Activated CD8-positive, alpha-beta memory T cell treated with anti-CD3 and anti-CD28 coated beads, Interleukin-2, amount 10 ng/mL, durations not matched to agents 7 days and 5 days (primary cell): ENCODE measurements at places on chromosomes 3 and 15. TPM values are rescaled to one million over a fixed set of nuclear protein-coding genes. Genes with fewer than 3 reads are reported as not detected.

DNA sequence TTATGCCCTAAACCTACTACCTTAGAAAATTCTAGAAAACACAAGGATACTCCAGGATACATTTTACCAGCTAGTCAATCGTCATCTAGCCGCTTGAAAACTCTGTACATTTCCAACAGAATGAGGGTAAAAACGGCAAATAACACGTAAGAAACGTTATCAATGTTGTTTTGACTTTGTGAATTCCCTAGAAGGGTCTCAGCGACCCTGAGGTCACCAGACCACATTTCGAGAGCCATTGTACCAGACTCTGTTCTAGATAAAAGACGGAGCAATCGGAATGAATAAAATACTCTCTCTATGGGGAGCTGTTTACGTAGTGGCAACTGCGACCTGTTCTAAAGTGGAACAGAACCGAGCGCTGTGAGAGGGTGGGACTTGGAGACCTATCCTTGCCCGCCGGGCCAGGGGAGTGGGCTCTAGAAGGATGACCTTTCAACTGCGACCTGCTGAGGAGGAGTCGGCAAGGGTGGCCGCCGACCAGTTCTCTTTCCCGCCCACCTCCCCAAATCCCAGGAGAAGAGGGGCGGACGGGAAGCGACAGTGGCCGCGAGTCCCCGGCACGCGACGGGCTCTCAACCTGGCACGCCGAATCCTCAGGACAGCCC, 778 bp upstream of the AP4E1 start:
- peak overlapping the region; percentile 91 for H3K4me3 ChIP-seq
- H3K36me3 ChIP-seq, result peaks cover 14% of the 10 kb centered on the region
- H3K27ac ChIP-seq, result peak overlapping the region; percentile 99
- DNase-seq, result peak; percentile 74
- H3K27me3 ChIP-seq, result no peaks in the 10 kb centered on the region

DNA sequence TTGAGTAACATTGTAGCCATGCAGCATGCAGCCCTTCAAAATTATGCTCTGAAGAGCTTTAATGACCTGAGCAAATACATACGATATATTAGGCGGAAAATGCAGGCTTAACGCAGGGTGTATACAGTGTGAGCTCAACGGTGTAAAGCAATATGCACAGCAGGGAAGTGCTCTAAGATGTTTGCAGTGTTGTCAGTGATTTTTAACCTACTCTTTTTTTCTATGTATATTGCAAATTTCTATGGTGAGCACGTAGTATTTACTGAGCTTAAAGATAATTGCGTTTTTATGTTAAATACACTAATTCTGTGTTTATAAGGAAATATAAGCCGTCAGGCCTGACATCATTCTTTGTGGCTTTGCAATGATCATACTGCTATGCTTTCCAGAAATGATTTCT, 42.1 kb downstream of the DGKG start:
- no peak overlapping the region for H3K4me3 ChIP-seq
- DNase-seq, result no peak
- H3K36me3 ChIP-seq, result no peaks in the 10 kb centered on the region
- peaks cover 12% of the 10 kb centered on the region for H3K27me3 ChIP-seq

- H3K4me3 ChIP-seq, result peak overlapping the region; percentile 21
- H3K4me1 ChIP-seq, result peaks cover 72% of the 10 kb centered on the region
- peak overlapping the region; percentile 98 for H3K27ac ChIP-seq
- DNase-seq, result no peak
- no peaks in the 10 kb centered on the region for H3K27me3 ChIP-seq
- peaks cover 39% of the 10 kb centered on the region for H3K36me3 ChIP-seq
These were observed 106.0 kb downstream of the KLHL25 start for GRCh38 chr15:85688711-85689110.

- no peaks in the 10 kb centered on the region for H3K27me3 ChIP-seq
- peak overlapping the region; percentile 26 for H3K27ac ChIP-seq
- peak; percentile 51 for DNase-seq
- H3K4me3 ChIP-seq, result no peak overlapping the region
- H3K36me3 ChIP-seq, result peaks cover 75% of the 10 kb centered on the region
These were observed 4.1 kb downstream of the ZNF717 start for GRCh38 chr3:75781079-75781745.

DNA sequence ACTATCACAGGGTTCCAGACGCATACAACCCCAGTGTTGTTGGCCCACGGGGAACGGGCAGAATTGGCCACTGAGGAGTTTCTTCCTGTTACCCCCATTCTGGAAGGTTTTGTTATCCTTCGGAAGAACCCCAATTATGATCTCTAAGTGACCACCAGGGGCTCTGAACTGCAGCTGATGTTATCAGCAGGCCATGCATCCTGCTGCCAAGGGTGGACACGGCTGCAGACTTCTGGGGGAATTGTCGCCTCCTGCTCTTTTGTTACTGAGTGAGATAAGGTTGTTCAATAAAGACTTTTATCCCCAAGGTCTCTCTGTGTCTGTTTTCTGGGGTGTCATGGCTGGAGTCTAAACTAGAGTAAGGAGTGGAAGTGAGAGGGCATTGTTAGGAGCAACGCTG, 5.7 kb upstream of the EIF4G1 start:
- H3K4me1 ChIP-seq, result no peaks in the 10 kb centered on the region
- no peak overlapping the region for H3K4me3 ChIP-seq
- no peak overlapping the region for H3K27ac ChIP-seq
- H3K36me3 ChIP-seq, result peaks cover 46% of the 10 kb centered on the region

DNA sequence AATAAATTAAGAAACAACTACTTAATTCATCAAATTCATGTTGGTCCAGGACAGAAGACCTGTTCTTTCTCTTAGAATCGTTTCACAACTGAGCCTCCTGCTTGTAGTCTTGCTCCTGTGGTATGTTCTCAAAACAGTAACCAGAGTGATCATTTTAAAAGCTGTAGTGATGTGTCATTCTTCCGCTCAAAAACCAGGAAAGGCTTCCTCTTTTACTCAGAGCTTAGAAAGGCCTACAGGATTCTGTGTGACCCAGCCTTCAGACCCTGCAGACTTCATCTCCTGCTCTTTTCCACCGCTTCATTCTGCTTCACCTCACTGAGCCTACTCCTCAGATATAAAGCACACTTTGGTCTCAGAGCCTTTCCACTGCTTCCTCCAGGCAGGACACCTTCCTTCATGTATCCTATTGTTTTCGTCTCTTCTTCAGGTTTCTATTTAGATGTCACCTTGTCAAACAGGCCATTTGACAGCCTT, 22.7 kb downstream of the ST6GAL1 start:
- H3K4me3 ChIP-seq, result peak overlapping the region; percentile 36
- peaks cover 72% of the 10 kb centered on the region for H3K4me1 ChIP-seq
- DNase-seq, result peak; percentile 56
- peak overlapping the region; percentile 93 for H3K27ac ChIP-seq
- H3K27me3 ChIP-seq, result no peaks in the 10 kb centered on the region
- peaks cover 77% of the 10 kb centered on the region for H3K36me3 ChIP-seq

DNA sequence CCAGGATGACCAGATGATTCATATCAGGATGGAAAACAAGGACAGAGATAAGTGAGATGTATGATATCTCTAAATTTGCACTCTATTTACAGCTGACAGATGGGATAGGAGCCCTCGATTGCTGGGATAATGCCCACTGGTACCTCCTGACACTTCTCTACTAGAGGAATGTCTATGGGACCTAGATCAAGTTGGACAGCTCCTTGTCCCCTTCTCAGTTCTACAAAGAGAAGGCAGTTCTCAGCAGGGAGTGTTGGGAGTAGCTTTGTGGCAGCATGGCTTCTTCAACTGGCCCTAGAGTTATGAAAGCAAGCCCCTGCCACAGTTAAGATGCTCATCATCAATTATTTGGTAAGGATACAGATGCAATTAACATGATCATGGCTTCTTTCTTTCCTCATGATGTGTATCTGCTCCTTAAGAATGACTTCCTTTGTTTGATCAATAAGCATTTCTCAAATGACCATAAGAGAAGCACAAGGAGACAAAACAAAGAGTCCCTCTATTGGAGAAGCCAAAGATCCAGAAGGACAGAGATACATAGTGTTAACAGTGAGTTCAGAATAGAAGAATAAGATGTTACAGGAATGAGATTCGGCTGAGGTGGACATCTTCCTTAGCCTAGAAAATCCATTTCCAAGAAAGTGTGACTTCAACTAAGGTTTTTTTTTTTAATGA, 481.3 kb downstream of the NAALADL2 start:
- no peak for DNase-seq
- no peak overlapping the region for H3K4me3 ChIP-seq
- no peaks in the 10 kb centered on the region for H3K4me1 ChIP-seq
- no peak overlapping the region for H3K27ac ChIP-seq
- H3K36me3 ChIP-seq, result no peaks in the 10 kb centered on the region

GRCh38 chr15:91073077-91073476, 27.0 kb upstream of the SV2B start:
- no peak for DNase-seq
- H3K27me3 ChIP-seq, result peaks cover 44% of the 10 kb centered on the region
- H3K4me1 ChIP-seq, result no peaks in the 10 kb centered on the region
- H3K4me3 ChIP-seq, result no peak overlapping the region
- H3K36me3 ChIP-seq, result no peaks in the 10 kb centered on the region

DNA sequence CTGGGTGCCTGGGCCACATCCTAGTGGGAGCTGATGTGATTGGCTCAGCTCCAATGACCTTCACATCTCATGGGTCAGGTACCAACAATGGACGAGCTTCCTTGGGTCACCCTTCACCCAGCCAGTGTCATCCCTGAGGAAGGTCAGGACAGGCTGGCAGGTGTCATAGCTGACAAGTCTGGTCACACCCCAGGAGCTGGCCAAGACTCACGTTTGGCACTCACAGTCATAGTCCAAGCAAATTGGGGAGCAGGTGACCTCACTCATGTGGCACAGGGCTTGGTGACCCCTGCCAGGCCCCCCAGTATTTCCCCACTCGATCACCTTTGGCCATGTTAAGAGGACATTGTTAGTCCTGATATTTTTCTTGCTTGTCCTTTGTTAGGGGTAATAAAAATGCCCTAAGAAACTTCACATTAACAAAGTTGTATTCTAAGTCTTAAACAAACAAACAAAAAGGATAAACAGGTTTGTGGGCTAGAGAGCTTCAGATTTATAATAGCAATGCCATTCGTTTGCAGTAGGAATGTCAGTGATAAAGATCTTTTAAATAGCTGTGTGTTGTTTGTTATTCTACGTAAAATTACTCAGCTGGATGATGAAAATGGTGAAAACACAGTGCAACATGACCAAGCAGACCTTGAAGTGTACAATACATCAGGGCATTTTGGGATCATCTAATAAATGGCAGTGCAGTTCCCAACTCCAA, 79.5 kb upstream of the POMGNT2 start:
- peaks cover 16% of the 10 kb centered on the region for H3K36me3 ChIP-seq
- no peak overlapping the region for H3K27ac ChIP-seq
- peaks cover 3% of the 10 kb centered on the region for H3K27me3 ChIP-seq
- no peak overlapping the region for H3K4me3 ChIP-seq
- DNase-seq, result no peak

The ATP10A gene
- 70.1 TPM for total RNA-seq

The PCOLCE2 gene
- not detected for total RNA-seq
